Heart left ventricle (tissue), 16 donors: ENCODE measurements at places on chromosomes 7 and 10. TPM values are rescaled to one million over a fixed set of nuclear protein-coding genes. Genes with fewer than 3 reads are reported as not detected.

DNA sequence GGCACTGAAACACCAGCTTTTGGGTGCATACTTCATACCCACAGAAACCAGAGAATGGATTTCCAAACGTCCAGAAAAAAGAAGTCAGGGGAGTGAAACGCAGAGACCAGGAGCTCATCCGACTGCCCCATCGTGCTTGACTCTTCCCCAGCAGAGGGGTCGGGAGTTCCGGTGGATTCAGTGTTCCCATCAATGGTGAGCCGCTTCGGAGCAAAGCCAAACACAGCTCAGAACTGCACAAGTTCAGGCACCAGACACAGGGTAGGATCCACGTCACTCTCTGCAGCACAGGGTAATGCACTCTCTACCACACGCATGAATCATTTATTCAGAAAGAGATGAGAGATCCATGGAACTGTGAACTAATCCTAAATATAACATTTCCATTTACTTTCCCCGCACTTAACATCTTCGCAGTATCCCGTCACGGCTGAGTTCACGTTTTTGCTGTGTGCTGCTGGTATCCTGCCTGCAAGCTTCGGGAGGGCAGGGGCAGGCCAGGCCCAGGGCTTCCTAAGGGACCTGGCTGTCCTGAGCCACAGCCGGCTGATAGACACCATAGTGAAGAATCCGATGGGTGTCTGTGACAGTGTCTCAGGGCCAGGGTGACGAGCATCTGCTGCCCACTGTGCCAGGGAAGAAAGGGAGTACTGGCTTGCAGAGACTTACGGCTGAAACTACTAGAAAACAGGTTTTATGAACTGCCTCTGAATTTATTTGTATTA lies 545.3 kb downstream of the PTPRN2 start:
- no peak for DNase-seq

GRCh38 chr7:117895276-117895675 lies 22.0 kb upstream of the CTTNBP2 start:
- DNase-seq = no peak

GRCh38 chr7:155758348-155758747 lies 53.9 kb downstream of the SHH start:
- DNase-seq = no peak

The TAS2R5 gene
- not detected for polyA plus RNA-seq

The CNPY1 gene
- not detected for polyA plus RNA-seq

The HTR7 gene
- polyA plus RNA-seq = 0.17 TPM

The SPOCK2 gene
- 11.2 TPM for polyA plus RNA-seq
